ENCODE measurements at places on chromosomes 5 and 9. TPM values are rescaled to one million over a fixed set of nuclear protein-coding genes. Genes with fewer than 3 reads are reported as not detected.

Gene PKD2L2
- total RNA-seq = not detected

Gene CHSY3
- 0.56 TPM for total RNA-seq

Gene DEPDC1B
- 20.7 TPM for total RNA-seq

Gene FABP6
- total RNA-seq = 0.56 TPM

Gene EGFLAM
- total RNA-seq = not detected

Gene SV2C
- 0.14 TPM for total RNA-seq
